Caco-2 (cell line): ENCODE measurements at places on chromosomes 3 and 15. TPM values are rescaled to one million over a fixed set of nuclear protein-coding genes. Genes with fewer than 3 reads are reported as not detected.

SCG5 gene
- 0.84 and 1.5 TPM in 2 replicates for total RNA-seq

MEX3B gene
- total RNA-seq = 0.28 and 0.34 TPM in 2 replicates

STARD9 gene
- 0.56 and 0.86 TPM in 2 replicates for total RNA-seq

HMCES gene
- total RNA-seq = 47.7 and 47.9 TPM in 2 replicates

HCLS1 gene
- 0.45 and 1.00 TPM in 2 replicates for total RNA-seq

GRCh38 chr15:101410612-101411011 is 78.9 kb downstream of the PCSK6 start:
- DNase-seq = no peak

GRCh38 chr3:42805141-42805821 is 991 bp upstream of the HIGD1A start:
- DNase-seq = peak; percentile 47

DNA sequence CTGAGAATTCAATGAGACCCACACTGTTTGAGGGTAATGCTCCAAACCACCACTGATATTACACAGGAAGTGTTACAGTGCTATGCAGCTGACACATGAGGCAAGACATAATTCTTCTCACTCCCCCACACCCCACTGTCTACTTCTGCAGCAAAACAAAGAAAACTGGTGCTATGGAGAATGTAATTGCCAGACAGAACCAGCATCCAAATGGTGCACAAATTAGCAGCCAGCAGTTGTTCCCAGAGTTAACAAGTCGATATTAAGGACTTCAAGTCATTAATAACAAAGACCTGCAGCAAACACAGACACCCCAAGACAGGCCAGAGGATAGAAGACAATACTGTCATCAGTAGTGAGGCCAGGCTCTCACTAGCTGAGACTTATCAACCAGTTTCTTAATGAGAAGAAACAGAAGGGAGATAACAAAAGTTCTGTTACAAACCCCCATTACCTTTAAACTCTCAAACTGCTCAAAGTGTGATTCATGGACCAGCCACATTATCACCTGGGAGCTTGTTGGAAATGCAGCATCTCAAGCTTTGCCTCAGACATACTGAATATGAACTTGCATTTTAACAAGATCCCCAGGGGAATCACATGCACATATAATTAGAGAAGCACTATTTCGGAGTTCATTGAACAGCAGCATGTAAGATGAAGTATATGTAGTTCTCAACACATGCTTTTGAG is 58.7 kb upstream of the FNDC3B start:
- DNase-seq = no peak

GRCh38 chr15:96838081-96838480 is 507.6 kb downstream of the NR2F2 start:
- DNase-seq = no peak

DNA sequence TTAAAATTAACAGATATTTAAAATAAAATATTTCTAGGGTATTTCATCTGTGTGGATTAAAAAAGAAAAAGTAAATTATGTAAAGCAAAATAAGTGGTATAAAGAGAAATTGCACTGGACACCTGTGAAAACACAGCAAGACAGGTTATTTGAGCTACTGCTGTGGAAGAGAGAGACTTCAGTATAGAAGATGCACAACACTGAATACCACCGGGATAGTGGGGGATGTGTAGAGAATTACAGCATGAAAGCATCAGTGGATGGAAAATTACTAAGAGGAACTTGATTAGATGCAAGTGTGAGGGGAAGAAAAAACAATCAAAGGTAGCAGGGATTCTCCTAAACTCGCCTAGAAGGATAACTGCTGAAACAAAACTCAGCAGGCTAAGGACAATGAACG is 1242.5 kb upstream of the GBE1 start:
- DNase-seq = no peak

GRCh38 chr15:69194025-69194827 is 33.8 kb downstream of the GLCE start:
- no peak for DNase-seq

GRCh38 chr3:100075851-100076730 is 38.2 kb downstream of the FILIP1L start:
- DNase-seq = peak; percentile 76

GRCh38 chr3:194176274-194176991 is 40.5 kb downstream of the HES1 start:
- no peak for DNase-seq

- peak; percentile 66 for DNase-seq
Measured at GRCh38 chr3:31768479-31769125, 212.5 kb downstream of the OSBPL10 start.

GRCh38 chr3:61847784-61848462 is 286.6 kb downstream of the PTPRG start:
- DNase-seq = peak; percentile 38

GRCh38 chr3:103899328-103899727 is 1464.5 kb downstream of the ZPLD1 start:
- DNase-seq = no peak
